ENCODE measurements at places on chromosomes 3 and 15.
A peak's percentile ranks its signal among the peaks of the same experiment; 100 is the strongest.

GRCh38 chr15:92779874-92780273 lies 120.2 kb upstream of the CHD2 start:
- DNase-seq = no peak

GRCh38 chr15:73994912-73995622 lies 551 bp downstream of the PML start:
- DNase-seq = peak; percentile 46

DNA sequence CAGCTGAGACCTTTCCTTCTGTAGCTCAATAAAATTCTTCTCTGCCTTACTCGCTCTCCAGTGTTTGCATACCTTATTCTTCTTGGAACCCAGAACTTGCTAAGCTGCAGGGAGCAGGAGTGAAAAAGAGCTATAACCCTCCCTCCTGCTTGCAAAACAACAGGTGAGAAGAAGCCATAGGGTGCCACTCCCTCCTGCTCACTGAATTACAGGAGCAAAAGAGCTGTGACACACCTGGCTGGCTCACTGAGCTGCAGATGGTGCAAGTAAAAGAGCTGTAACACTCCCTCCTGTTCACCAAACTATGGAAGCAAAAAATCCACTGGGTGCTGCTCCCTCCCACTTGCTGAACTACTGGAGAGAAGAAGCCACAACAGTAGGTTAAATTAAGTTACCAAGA lies 44.2 kb upstream of the C2CD4B start:
- DNase-seq = no peak

DNA sequence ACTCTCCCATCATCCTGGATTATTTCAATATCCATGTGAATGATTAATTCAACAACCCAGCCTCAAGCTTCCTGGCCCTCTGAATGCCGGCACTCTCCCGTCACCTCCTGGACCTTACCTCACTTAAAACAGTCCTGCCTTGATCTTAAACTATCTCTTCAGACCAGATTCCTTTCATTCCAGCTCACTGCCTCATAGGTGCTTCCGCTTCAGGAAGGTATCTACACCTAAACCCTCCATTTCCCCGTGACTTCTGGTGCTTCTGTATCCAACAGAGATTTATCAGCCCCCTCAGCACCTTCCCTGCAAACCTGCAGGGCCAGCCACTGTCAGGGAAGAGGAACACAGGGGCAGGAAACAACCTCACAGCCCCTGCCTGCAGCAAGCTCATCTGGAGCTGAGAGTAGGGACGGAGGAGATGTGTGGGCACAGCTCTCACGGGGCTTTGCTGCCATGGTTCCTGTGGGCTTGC lies 98.9 kb upstream of the TJP1 start:
- no peak for DNase-seq

DNA sequence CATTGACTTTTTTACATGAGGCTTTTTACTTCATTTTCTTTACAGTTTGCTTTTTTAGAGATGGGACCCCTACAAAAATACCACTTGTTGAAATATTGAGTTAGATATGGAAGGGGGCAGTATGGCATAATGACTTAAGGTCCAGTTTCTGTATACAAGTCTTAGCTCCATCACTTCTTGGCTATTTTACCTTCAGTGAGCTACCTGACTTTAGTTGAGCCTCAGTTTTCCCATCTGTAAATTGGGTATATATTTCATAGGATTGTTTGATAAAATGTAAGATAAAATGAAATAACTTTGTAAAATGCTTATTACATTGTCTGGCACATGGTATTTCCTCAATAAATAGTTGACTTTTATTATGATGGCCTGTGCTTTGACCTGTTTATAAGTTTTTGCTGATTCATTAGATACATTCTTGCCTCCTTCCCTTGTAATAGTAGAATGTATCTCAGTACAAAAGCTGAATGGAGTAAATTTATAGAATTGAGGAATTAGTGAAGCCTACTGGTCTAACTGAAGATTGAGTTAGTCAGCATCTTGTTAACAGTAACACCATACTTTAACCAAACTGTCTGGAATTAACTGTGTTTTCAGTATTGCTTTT lies 27.6 kb downstream of the TBC1D23 start:
- DNase-seq = no peak

GRCh38 chr3:112647122-112647521 lies 6.2 kb upstream of the CCDC80 start:
- peak; percentile 85 for DNase-seq

- no peak for DNase-seq
These were observed 127.6 kb upstream of the ACP3 start for GRCh38 chr3:132189601-132190000.

- DNase-seq = no peak
These were observed 173.3 kb downstream of the RAB11A start for GRCh38 chr15:66042624-66043023.

DNA sequence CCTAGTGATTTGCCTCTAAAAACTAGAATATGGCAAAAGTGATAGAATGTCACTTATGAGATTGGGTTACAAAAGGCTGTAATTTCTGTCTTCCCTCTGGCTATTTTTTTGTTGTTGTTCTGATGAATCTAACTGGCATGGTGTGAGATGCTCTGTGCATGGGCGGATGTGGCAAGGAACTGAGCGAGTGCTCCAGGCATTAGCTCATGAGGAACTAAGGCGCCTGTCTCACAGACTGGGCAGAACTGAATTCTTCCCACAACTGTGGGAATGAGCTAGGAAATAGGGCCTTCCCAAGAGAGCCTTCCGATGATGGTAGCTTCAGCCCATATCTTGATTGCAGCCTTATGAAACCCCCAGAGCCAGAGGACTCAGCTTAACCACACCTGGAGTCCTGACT lies 222.5 kb downstream of the NR2F2 start:
- DNase-seq = no peak

DNA sequence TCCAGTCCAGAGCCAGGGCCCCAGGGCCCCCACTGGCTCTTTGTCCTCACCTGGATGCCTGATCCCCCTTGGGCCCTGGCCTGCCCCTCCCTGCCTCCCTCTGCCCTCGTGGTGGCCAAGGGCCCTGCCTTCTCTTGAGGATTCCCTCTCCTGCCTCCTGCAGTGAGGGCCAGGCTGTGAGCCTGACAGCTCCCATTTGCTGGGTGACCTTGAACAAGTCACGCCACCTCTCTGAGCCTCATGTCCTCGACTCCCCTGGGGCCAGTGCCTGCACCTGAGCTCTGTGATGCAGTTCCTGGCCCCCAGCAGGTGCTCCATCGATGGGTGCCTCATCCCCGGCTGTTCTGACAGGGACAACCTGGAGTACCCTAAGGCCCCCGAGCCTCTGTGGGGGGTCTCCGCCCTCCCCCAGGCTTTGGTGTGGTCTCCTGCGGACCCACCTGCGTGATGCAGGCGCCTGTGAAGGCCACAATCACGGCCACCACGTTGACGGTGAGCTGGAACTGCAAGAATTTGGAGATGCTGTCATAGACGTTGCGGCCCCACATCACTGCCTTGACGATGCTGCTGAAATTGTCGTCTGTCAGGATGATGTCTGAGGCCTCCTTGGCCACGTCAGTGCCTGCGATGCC lies 24.1 kb upstream of the SEC13 start:
- no peak for DNase-seq

GRCh38 chr3:160464321-160464720 lies 14.7 kb upstream of the TRIM59 start:
- no peak for DNase-seq

- DNase-seq = no peak
These were observed 231.3 kb upstream of the ARHGEF26 start for GRCh38 chr3:153889905-153890334.

DNA sequence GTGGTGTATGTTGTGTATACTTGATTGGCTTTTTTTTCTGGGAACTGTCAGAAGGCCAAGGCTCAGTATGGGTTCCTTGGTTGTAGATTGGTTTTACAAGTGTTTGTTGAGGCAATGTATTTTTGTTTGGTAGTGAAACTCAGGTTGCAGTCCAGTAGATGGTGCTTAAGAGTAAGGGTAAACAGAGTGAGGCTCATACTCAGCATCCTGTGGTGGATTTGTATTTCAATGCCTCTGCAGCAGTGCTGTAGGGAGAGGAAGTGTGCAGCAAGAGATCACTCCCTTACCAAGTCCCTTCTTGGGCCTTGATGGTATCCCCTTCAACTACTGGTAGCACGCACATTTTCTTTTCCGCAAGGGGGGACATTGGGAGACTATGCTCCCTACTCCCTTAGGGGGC lies 428.5 kb upstream of the CNTN3 start:
- no peak for DNase-seq

GRCh38 chr15:74193299-74193718 lies 9.3 kb downstream of the STRA6 start:
- DNase-seq = peak; percentile 74

DNA sequence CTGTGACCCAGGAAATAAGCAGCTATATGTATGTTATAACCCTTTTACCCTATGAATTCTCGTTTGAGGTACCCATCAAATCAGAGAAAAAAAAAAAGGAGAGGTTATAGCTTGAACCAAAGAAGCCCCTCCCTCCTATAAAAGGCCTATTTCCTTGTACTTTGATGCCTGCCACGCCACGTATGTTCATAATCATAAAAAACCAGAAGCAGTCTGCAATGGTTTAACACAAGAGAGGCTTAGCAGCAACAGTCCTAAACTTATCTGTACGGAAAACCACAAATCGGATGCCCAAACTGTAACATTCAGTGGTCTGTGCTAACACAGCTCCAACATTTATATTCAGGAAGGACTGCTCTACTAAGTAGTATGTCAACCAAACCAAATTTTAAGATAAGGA lies 21.2 kb downstream of the CCR8 start:
- DNase-seq = no peak

DNA sequence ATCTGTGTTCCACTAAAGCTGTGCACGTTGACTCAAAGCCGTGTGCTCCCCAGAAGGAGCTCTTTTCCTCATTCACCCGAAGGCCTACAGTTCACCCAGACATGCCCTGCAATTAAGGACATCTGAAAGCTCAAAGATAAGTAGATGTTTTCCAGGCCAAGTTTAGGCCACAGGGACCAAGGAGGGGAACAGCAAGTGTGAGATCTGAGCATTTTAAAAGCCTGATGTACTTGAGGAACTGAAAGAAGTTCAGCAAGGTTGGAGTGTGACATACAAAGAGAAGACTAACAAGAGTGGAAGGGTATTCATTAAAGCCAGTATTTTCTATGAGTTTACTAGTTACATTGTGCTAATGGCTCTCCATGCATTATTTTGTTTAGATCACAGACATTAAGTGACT lies 68.0 kb downstream of the CASR start:
- no peak for DNase-seq

DNA sequence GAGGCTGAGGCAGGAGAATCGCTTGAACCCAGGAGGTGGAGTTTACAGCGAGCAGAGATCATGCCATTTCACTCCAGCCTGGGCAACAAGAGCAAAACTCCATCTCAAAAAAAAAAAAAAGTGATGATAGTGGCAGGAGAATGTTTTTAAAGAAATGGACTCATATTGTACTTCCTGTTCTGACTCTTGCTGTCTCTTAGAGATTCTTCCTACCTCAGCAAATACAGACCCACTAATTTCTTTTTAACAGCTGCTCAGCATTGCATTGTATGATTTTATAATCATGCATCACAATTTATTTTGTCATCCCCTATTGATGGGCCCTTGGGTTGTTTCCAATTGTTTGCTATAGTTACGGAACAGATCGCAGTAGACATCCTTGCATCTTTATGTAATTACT lies 8.8 kb upstream of the ANKDD1A start:
- DNase-seq = no peak

All from adipocyte (in vitro differentiated cells).